Suprapubic skin (tissue), 4 donors: ENCODE measurements at places on chromosomes 2 and 18. TPM values are rescaled to one million over a fixed set of nuclear protein-coding genes. Genes with fewer than 3 reads are reported as not detected.

CDH19 gene
- 3.8 TPM for total RNA-seq

MDH1B gene
- 2.0 TPM for total RNA-seq

PLCD4 gene
- total RNA-seq: 1.5 TPM

XDH gene
- 1.7 TPM for total RNA-seq

DTNA gene
- total RNA-seq: 5.5 TPM

PTPRM gene
- 54.5 TPM for total RNA-seq

CCDC121 gene
- total RNA-seq: 3.9 TPM

CHRNG gene
- not detected for total RNA-seq

LIMS2 gene
- total RNA-seq: 9.8 TPM

CGREF1 gene
- 1.1 TPM for total RNA-seq

MAP3K19 gene
- not detected for total RNA-seq

FKBP7 gene
- total RNA-seq: 1.5 TPM

GREB1 gene
- 3.3 TPM for total RNA-seq

ALPI gene
- not detected for total RNA-seq

GALNT13 gene
- 0.97 TPM for total RNA-seq

SUPT7L gene
- 27.3 TPM for total RNA-seq

KIAA2012 gene
- total RNA-seq: not detected

SLC38A11 gene
- total RNA-seq: 0.52 TPM

NOSTRIN gene
- 10.9 TPM for total RNA-seq

RNU2-63P gene
- not detected for total RNA-seq

CYS1 gene
- not detected for total RNA-seq

BOLL gene
- total RNA-seq: not detected

REEP1 gene
- total RNA-seq: 5.2 TPM

C2orf66 gene
- total RNA-seq: not detected

SLC23A3 gene
- total RNA-seq: 3.2 TPM
